ENCODE measurements at places on chromosomes 12 and 14. TPM values are rescaled to one million over a fixed set of nuclear protein-coding genes. Genes with fewer than 3 reads are reported as not detected.

MIPOL1 gene
- polyA plus RNA-seq = 10.9 TPM

NEUROD4 gene
- polyA plus RNA-seq = not detected

TRIM9 gene
- polyA plus RNA-seq = 2.5 TPM

FOXN4 gene
- polyA plus RNA-seq = 2.3 TPM

VPS29 gene
- 136 TPM for polyA plus RNA-seq

CTSG gene
- polyA plus RNA-seq = 0.57 TPM

RGS6 gene
- polyA plus RNA-seq = 2.0 TPM

HSP90AA1 gene
- 778 TPM for polyA plus RNA-seq

SPRING1 gene
- polyA plus RNA-seq = 33.5 TPM

HSPB8 gene
- 5.8 TPM for polyA plus RNA-seq

OR10P1 gene
- not detected for polyA plus RNA-seq

PTGDR gene
- polyA plus RNA-seq = 0.84 TPM

TRHDE gene
- polyA plus RNA-seq = 23.8 TPM

AMDHD1 gene
- 1.4 TPM for polyA plus RNA-seq

NINJ2 gene
- 0.88 TPM for polyA plus RNA-seq

TOMM20L gene
- polyA plus RNA-seq = 1.5 TPM

KRR1 gene
- polyA plus RNA-seq = 75.7 TPM

DBX2 gene
- 0.10 TPM for polyA plus RNA-seq

TCL1B gene
- 0.40 TPM for polyA plus RNA-seq

WNT5B gene
- polyA plus RNA-seq = 8.1 TPM

All from renal pelvis (tissue), 12 donors.